HS-5 (cell line): ENCODE measurements at places on chromosomes 4 and X.

- no peak for DNase-seq
Measured at GRCh38 chr4:11436084-11436483, 7.4 kb upstream of the HS3ST1 start.

GRCh38 chr4:143085659-143086058, 99.1 kb upstream of the USP38 start:
- DNase-seq: no peak

DNA sequence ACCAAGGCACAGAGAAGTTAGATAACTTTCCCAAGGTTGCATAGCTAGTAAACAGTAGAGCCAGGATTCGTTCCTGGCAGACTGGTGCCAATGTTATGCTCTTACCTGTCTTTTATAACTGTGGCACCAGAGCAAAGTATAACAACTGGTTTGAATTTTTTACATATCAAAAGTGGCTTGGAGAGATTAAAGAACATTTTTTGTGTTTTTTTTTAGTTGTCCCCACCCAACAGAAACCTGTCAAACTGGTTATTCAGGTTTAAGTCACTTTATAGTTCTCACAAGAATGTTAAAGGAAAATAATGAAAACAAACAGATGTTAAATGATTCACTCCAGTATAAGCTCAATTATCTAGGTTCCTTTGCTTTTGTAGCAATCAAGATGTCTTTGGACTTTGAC, 15.6 kb upstream of the FAM47E start:
- DNase-seq: no peak

GRCh38 chr4:104169437-104169836, 325.3 kb downstream of the CXXC4 start:
- no peak for DNase-seq

- DNase-seq: no peak
Measured at GRCh38 chrX:936979-937769, 275.3 kb downstream of the CRLF2 start.

DNA sequence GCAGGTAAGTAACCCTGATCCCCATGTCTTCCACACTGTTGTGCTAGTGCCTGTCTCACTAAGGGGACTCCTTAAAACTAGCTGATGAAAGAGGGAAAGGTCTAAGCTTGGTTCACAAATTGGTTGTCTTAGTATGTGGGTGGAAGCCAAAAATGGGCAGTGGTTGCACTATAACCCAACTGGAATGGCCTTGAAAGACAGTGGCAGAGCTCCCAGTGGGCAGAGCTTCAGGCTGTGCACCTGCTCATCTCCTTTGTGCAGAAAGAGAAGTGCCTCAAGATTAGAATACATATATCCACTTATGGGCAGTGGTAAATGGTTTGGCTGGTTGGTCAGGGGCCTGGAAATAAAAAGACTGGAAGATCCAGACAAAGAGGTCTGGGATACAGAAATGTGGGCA, 7.2 kb downstream of the SYN1 start:
- no peak for DNase-seq

- DNase-seq: no peak
Measured at GRCh38 chr4:141713185-141713584, 76.8 kb downstream of the IL15 start.

DNA sequence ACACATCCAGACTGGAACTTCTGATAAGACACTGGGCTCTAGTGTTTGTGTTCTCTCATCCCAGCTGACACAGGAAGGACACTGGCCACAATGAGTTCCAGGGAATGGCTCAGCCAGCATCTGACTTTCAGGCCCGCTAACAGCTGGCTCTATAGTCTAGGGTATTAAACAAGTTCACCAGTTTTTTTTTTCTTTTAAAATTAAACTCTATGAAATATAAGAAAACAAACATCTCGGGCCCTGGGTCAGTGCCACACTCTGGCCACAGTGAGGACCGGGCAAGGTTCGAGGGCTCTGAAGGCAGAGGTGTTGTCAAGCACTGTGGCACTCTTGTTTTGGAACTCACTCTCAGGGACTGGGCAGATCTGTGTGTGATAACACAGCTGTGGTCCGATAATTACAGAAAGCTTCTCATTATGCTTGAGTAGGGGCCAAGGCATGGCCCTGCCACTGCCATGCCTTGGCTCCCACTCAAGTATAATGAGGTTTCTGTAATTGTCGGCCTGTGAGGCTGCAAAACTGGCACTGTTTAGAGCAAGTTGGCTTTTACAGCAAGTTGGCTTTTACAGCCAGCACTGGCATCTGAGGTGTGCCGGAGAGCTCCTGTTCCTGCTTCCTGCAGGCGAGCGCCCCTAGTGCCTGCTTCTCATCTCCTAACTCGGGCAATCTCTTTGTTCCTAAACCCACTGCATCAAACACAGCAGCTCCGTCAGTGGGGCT, 62.8 kb downstream of the PPP1R2C start:
- DNase-seq: no peak

- peak; percentile 69 for DNase-seq
Measured at GRCh38 chr4:54930226-54930625, 195.2 kb downstream of the KDR start.

GRCh38 chr4:35525192-35525978, 718.9 kb downstream of the ARAP2 start:
- DNase-seq: no peak

DNA sequence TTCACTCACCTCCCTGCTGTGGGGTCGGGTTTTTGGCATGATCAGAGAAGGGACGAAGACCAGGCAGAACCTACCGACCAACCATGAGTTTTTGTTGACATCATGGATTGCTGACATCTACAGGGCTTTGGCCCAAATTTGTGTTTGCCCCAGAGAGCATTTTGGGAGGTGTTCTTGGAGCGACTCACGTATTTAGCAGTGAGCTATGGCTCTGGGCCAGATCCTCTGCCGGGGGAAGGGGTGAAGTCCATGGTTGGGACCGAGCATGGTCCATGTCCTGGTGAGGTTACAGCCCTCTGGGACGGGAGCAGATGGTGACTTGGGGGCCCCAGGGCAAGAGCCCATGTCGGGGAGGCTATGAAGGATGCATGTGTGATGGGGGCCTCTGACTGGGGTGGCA, 17.4 kb downstream of the SORCS2 start:
- DNase-seq: no peak
